Progenitor cell of endocrine pancreas (in vitro differentiated cells): ENCODE measurements at places on chromosomes 12 and 14.

- no peak for DNase-seq
- peak overlapping the region; percentile 42 for H3K27ac ChIP-seq
- no peaks in the 10 kb centered on the region for H3K36me3 ChIP-seq
- H3K4me1 ChIP-seq = peaks cover 5% of the 10 kb centered on the region
- peaks cover 3% of the 10 kb centered on the region for H3K27me3 ChIP-seq
Measured at GRCh38 chr14:72856530-72857266, 37.2 kb downstream of the DPF3 start.

DNA sequence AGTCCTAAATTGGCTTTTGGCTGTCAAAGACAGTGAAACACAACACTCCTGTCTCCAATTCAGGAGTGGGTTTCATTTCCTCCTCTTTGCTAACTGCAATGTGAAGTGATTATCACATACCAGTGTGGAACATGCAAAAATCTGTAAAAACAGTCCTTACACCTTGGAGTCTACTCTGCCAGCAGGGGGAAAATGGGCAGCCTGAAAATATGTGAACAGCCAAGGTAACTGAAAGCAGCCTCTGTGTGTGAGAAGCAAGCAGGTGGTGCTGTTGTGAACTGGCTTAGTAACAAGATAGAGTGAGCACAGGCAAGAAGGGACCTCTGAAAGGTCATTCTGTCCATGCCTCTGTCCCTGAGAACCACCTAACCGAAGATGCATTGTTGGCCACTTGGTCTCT is 6.0 kb downstream of the PRMT8 start:
- H3K36me3 ChIP-seq = no peaks in the 10 kb centered on the region
- H3K27me3 ChIP-seq = peaks cover 60% of the 10 kb centered on the region
- H3K4me1 ChIP-seq = peaks cover 7% of the 10 kb centered on the region
- H3K27ac ChIP-seq = no peak overlapping the region
- no peak for DNase-seq
- H3K4me3 ChIP-seq = no peak overlapping the region

DNA sequence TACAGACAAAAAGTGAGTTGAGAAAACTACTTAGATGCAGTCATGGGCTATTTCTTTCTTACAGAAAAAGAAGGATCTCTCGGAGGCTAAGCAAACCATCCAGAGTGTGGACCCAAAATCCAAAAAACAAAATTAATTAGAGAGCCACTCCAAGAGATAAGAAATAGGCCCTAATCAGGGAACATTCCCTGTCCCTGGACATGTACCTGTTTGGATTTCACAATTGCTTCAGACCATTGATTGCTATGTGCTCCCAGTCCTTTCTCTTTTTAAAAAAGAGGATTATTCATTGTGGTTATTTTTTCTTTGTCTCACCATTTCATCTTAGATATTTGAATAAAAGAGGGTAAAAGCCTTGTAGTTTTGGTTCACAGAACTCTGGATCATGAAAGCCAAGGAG is 549.9 kb downstream of the ETNK1 start:
- no peak overlapping the region for H3K4me3 ChIP-seq
- H3K27me3 ChIP-seq = no peaks in the 10 kb centered on the region
- no peak for DNase-seq

GRCh38 chr12:5081016-5081415 is 37.3 kb downstream of the KCNA5 start:
- no peak overlapping the region for H3K4me3 ChIP-seq
- peaks cover 66% of the 10 kb centered on the region for H3K27me3 ChIP-seq
- H3K36me3 ChIP-seq = no peaks in the 10 kb centered on the region
- no peak overlapping the region for H3K27ac ChIP-seq
- H3K4me1 ChIP-seq = no peaks in the 10 kb centered on the region

GRCh38 chr12:60535363-60535762 is 939.5 kb downstream of the SLC16A7 start:
- no peak overlapping the region for H3K27ac ChIP-seq
- DNase-seq = no peak
- no peaks in the 10 kb centered on the region for H3K36me3 ChIP-seq
- no peaks in the 10 kb centered on the region for H3K4me1 ChIP-seq
- no peaks in the 10 kb centered on the region for H3K27me3 ChIP-seq

DNA sequence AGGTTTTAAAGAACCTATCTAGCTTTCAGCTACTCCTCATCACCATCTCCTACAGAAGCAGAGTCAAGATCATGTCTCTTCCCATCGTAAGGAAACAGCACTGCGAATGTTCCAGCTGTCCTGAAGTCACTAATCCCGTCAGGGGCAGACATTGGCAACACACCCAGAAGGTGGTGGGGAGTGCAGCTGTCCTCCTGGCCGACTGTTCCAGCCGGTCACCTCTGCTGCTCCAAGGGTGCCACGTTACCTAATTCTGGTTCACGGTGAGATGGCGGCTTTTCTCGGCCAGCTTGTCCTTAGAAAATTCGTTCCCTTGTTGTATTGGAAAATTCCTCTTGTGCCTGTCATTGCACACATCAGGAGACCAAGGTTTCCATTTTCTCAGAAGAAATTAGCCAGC is 196.2 kb downstream of the ZFP36L1 start:
- peaks cover 29% of the 10 kb centered on the region for H3K4me1 ChIP-seq
- DNase-seq = no peak
- H3K27ac ChIP-seq = no peak overlapping the region
- no peaks in the 10 kb centered on the region for H3K27me3 ChIP-seq
- H3K36me3 ChIP-seq = no peaks in the 10 kb centered on the region

DNA sequence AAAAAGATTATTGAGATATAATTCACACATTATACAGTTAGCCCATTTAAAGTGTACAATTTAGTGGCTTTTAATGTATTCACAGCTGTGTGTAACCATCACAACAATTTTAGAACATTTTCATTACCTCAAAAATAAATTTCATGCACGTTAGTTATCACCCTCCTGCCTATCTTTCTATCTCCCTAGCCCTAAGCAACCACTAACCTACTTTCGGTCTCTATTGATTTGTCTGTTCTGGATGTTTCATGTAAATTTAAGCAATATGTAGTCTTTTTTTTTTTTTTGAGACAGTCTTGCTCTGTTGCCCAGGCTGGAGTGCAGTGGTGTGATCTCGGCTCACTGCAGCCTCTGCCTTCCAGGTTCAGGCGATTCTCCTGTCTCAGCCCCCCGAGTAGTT is 439.4 kb downstream of the PCNX1 start:
- H3K27me3 ChIP-seq = no peaks in the 10 kb centered on the region
- DNase-seq = no peak
- H3K4me3 ChIP-seq = no peak overlapping the region

GRCh38 chr12:50979369-50980052 is 27.2 kb downstream of the HIGD1C start:
- H3K27ac ChIP-seq = peak overlapping the region; percentile 60
- peaks cover 21% of the 10 kb centered on the region for H3K36me3 ChIP-seq
- H3K27me3 ChIP-seq = no peaks in the 10 kb centered on the region
- DNase-seq = no peak

DNA sequence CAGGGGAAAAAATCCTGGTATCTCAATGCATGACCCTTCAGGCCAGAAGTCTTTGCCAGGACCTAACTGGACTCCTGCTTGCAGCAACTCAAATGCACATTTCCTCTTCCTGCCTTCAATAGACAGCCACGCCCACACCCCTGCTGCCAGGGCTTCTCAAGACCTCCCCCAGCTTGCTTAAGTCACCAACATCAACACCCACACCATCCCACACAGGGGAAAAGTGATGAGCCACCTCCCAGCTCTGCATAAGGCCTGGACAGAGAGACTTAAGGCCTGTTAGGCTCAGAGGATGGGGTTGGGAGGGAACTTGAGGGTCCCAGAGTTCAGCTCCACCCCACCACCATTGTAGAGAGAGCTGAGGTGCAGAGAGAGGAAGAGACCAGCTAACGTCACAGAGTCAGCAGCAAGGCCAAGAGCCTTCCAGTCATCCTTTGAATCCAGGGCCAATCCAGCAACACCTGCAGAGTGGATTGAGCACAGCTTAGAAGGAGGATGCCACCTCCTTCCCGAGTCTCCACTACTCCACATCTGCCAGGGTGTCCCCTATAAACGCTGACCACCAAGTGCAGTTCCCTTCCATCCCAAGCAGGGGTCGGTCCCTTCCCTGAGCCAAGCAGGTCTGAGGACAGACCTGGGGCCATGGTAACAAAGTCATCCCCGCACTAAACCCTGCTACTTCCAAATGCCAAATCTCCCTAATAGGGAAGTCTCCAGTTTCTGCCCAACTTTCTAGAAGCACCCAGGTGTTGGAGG is 50.0 kb downstream of the KDM2B start:
- peaks cover 12% of the 10 kb centered on the region for H3K36me3 ChIP-seq
- H3K4me1 ChIP-seq = peaks cover 8% of the 10 kb centered on the region
- H3K27me3 ChIP-seq = no peaks in the 10 kb centered on the region

DNA sequence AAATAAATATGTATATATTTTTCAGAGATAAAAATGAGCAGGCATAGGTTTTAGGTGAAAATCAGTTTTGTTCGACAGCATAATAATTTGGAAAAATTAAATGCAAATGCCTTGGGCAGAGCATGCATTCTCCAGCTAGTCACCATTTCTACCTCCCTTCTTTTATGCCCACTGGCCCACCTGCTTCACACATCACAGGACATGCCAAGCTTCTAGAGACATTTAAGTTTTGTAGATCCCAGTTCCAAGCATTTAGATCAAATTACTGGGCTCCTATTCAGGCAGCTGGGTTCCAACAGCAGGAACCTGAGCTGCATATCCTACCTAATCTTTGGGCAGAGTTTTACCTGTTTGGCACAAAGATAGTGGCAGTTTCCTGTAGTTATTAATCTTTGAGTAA is 67.6 kb upstream of the SLC38A4 start:
- H3K27ac ChIP-seq = no peak overlapping the region
- no peaks in the 10 kb centered on the region for H3K27me3 ChIP-seq
- H3K4me1 ChIP-seq = no peaks in the 10 kb centered on the region

GRCh38 chr12:115176741-115177400 is 492.9 kb upstream of the TBX3 start:
- H3K4me3 ChIP-seq = no peak overlapping the region
- no peak for DNase-seq
- no peaks in the 10 kb centered on the region for H3K36me3 ChIP-seq

- no peaks in the 10 kb centered on the region for H3K36me3 ChIP-seq
- H3K4me1 ChIP-seq = peaks cover 12% of the 10 kb centered on the region
- no peak overlapping the region for H3K4me3 ChIP-seq
- no peaks in the 10 kb centered on the region for H3K27me3 ChIP-seq
- DNase-seq = no peak
- no peak overlapping the region for H3K27ac ChIP-seq
Measured at GRCh38 chr12:67086116-67086515, 183.0 kb upstream of the CAND1 start.

- H3K27ac ChIP-seq = no peak overlapping the region
- no peaks in the 10 kb centered on the region for H3K36me3 ChIP-seq
- no peak overlapping the region for H3K4me3 ChIP-seq
- no peaks in the 10 kb centered on the region for H3K4me1 ChIP-seq
- DNase-seq = no peak
Measured at GRCh38 chr14:84566109-84566508, 963.8 kb upstream of the FLRT2 start.

GRCh38 chr12:67980391-67980790 is 8.9 kb upstream of the IFNG-AS1 start:
- no peak overlapping the region for H3K27ac ChIP-seq
- H3K4me1 ChIP-seq = no peaks in the 10 kb centered on the region
- H3K36me3 ChIP-seq = no peaks in the 10 kb centered on the region

GRCh38 chr14:55383541-55384140 is 28.0 kb downstream of the ATG14 start:
- no peaks in the 10 kb centered on the region for H3K27me3 ChIP-seq
- peaks cover 19% of the 10 kb centered on the region for H3K36me3 ChIP-seq
- DNase-seq = no peak
- no peak overlapping the region for H3K4me3 ChIP-seq

DNA sequence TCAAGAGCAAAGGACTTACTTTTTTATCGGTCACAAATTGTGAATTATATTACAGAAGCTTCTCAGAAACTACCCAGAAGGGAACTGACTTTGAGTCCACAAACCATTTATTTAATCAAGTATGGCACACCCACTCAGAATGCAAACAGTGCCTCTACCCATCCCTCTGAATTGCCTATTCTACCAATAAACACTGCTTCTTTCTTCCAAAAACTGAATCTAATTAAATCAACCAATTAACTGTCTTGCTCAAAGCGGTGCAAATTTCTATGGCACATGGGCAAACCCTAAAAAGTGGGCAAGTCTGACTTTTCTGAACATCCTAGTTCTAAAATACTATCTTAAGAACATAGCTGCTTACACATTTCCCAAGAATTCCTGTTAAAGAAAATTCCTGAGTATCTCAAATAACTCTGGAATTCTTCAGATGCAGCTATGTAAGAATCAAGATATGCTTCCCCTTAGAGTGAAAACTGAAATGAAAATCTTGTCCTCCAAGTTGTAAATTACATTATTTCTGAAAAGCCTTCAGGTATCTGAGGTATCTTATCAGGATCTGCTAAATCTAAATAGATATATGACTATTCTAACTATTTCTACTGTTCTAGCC is 4.3 kb downstream of the SPTLC2 start:
- peaks cover 28% of the 10 kb centered on the region for H3K4me1 ChIP-seq
- DNase-seq = no peak
- no peak overlapping the region for H3K4me3 ChIP-seq
